ENCODE measurements at places on chromosomes 7 and 10.

GRCh38 chr10:32386623-32387260, 39.8 kb upstream of the EPC1 start:
- DNase-seq = no peak

DNA sequence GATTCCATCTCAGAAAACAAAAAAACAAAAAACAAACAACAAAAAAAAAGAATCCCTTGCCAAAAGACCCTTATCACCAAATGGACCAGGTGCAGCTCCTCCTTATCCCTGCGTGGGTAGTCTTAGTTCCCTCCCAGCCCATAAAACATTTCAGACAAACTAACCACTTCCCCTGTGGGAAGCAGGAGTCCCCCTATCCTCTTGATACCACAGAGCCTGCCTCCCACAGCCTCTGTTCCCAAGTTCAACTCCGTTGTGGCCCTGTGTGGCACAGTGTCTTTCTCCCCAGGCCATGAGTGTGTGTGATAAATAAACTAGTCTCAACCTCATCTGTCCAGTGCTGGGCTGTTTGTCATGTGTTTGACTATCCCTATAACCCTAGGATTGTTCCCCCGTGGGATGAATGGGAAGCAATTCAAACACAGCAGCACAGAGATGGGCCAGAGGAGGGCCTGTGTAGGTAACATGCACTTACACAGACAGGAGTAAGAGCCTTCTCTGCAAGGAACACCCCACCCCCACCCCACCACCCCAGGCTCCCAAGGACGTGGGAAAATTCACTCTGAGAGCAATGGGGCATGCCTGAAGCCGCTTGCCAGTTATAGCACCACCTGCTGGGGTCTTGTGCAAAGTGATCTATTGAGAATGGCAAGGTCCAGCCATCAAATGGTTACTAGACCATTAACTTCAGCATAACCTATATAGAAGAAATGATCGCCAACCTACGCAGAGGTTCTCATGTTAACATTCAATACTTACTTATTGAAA, 147.1 kb upstream of the GHITM start:
- peak; percentile 24 for DNase-seq

DNA sequence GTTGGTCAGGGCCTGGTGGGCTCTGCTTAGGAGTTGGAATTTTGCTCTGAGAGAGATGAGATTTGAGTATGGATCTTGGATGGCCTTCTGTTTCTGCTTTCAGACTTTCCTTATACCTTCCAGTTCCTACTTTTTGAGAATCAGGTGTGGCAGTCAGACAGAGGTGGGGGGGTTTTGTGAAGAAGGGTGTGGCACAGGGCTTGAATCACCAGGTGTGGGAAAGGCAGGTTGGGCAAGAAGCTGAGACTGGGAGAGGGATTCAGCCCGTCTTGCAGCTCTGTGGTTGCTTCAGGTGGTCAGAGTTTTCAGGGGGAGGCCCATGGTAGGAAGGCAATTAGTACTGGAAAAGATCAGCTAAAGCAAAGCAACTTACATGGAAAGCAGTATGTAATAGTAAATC, 340.2 kb downstream of the LRMDA start:
- no peak for DNase-seq

DNA sequence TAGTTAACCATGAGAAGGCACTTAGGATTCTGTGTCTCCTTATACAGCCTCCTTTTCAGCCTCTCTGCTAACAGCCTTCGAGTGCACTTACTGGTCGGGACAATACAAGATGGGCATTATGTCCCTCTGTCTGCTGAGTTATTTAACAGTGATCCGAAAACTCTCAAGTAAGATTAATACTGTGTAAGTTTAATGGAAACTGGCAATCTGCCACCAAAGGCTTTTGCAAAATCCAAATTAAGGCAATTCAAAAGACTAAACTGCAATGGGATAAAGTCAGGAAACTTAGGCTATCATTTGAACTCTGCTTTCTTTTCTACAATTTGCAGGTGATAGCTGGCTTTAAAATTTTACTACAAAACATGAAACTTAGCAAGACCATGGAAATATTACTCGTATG, 477.8 kb downstream of the TFEC start:
- DNase-seq = no peak

DNA sequence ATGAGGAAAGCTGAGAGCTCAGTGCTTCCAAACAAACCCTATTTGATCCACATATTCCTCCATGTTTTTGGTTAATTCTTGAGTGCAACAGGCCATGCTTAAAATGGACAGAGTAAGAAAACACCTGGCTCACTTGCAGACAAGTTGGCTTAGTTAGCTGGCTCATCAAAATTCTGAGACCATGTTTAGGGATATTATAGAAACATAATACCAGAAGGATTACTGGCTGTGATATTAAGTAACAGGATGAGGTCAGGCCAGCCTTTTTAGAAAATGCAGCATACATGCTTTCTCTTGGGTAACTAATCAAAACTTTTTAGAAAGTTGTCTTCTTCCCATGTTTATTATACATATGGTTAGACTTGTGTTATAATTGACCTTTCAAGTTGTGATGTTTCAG, 867.2 kb upstream of the LRRTM3 start:
- no peak for DNase-seq

GRCh38 chr7:36155811-36156361, 2.8 kb downstream of the EEPD1 start:
- peak; percentile 24 for DNase-seq

- DNase-seq = no peak
Observed at GRCh38 chr7:84950836-84951235, 236.0 kb downstream of the SEMA3D start.

DNA sequence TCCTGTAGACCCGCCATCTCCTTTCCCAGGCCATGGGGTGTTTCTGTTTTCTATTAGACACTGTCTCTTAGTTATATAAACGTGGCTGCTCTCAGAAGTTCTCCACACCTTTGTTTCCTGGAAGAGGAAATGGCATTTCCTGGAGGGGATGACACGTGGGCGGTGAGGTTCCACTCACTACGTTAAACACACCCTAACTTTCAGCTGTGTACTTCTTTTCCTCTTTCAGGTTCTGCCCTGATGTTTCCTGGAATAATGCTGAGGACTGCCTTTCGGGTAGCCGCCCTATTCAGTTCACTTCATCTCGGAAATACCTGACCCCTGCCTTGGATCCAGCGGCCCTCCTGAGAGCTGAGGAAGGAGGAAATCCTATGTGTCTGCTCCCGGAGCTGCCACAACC, 3.4 kb upstream of the PRKCQ start:
- DNase-seq = peak; percentile 79

DNA sequence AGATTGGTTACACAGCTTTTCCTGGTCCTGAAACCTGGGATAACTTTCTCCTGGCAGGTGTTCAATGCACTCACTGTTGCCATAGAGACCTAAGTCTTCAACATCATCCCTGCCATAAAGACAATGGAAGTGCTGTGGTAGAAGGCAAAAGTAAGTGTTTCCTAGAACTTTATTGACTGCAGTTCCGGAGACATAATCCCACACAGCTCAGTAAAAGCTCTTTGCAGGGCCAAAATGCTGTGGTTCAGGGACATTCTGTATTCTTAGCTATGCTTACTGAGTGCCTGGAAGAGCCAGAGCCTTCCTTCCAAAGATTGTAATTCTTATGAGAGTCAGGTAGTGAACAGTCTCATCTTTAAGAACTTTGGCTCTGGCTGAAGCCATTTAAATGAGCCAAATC, 5.3 kb downstream of the WIPF3 start:
- no peak for DNase-seq

DNA sequence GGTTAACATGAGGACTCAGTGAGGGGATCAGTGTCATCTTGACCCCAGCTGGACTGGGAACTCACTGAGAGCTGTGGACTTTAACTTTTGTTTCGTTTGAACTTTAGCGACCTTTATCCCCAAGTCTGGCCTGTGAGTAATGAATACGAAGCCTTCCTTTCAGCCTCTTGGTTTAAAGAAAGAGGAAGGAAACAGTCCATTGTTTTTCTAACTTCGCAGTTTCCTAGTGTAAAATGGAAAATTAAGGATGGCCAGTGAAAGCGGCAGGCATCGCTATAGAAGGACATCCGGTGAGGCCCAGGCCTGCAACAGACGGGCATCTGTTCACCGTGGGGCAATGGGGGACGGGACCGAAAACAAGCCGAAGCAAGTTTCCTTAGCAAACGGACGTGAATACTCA, 44.1 kb upstream of the ADO start:
- no peak for DNase-seq

- DNase-seq = no peak
Observed at GRCh38 chr7:66927348-66927948, 6.4 kb downstream of the TMEM248 start.

- DNase-seq = no peak
Observed at GRCh38 chr10:14023673-14024328, 306.9 kb downstream of the FRMD4A start.

DNA sequence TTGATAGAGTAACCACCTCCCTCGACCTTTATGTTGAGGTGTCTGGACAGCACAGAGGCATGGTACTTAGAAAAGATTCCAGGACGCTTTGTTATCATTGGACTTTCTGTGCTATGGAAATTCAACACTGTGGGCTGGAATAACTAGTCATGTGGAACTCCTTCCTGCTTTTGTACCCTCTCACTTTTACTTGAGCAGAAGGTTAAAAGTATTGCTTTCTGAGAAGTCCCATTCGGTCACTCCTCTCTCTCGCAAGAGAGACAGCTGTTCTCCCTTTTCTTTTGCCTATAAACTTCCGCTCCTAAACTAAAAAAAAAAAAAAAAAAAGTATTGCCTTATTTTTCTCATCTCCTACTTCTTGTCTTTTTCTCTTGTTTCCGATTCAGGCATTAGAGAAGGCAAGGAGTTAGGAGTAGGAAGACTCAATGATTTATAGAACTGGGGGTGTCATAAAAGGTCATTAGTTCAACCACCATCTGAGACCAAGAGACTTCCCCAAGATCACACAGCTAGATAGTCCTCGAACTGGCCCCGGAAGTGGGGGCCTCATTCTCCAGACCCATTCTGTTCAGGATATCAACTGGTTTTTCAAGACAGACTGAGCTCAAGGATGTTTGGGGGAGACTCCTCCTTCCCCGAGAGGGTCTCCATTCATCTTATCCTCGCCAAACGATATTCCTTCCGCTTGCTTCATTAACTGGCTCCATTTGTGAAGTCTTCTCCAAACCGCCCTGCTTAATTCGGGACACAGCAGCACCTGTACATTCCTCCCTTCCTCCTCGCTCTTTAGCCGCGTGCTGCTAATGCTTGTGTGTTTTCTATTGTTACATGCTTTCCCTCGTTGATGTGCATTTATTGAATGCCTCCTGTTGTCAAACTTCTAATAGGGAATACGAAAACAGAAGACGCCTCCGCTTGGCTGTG, 995 bp upstream of the INPP5F start:
- no peak for DNase-seq

GRCh38 chr10:30583778-30584415, 45.7 kb downstream of the LYZL2 start:
- DNase-seq = no peak

- DNase-seq = peak; percentile 22
Observed at GRCh38 chr10:75233444-75234016, 2.2 kb downstream of the COMTD1 start.

GRCh38 chr7:50214126-50214670, 90.3 kb upstream of the IKZF1 start:
- DNase-seq = peak; percentile 56

DNA sequence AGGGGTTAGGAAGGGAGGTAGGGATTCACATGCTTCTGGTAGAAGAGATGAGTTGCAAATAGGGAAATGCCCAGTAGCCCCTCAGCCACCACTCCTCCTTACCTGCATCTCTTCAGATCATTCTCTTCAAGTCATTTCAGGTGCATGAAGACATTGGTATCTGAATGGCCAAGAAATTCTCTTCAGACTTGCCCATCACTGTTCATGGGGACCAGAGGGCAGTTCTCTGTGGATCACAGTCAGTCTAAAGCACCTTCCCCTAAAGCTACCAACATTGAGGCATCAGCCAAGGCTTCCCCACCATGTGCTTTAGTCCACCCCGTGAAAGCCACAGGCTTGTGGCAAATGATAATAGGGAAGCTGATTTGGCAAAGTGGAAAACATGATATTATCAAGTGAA, 319.4 kb upstream of the ZNF32 start:
- no peak for DNase-seq

GRCh38 chr7:24717247-24717622, 40.0 kb downstream of the GSDME start:
- DNase-seq = no peak

GRCh38 chr7:32061346-32061745, 8.9 kb downstream of the PDE1C start:
- DNase-seq = no peak

GRCh38 chr10:9800571-9800970, 1217.1 kb upstream of the CELF2 start:
- DNase-seq = no peak

GRCh38 chr10:116160271-116160670, 112.7 kb downstream of the GFRA1 start:
- DNase-seq = no peak

DNA sequence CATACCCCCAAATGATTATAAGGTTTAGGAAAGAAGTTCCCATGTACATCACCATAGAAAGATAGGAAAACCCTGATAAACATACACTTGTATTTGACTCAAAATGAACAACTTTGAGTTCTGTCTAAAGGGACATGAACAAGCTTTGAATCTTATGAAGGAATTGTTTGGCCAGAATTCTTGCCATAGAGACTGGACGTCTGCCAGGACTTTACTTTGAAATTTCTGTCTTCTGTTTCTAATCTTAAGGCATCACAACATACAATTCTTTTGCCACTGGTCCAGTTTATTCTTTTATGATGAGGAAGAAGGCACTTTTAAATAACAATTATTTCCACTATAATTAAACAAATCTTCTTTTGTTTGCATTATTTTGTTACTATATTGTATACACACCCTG, 26.2 kb upstream of the CYP26C1 start:
- DNase-seq = no peak

GRCh38 chr7:155756322-155756721, 55.9 kb downstream of the SHH start:
- DNase-seq = no peak

DNA sequence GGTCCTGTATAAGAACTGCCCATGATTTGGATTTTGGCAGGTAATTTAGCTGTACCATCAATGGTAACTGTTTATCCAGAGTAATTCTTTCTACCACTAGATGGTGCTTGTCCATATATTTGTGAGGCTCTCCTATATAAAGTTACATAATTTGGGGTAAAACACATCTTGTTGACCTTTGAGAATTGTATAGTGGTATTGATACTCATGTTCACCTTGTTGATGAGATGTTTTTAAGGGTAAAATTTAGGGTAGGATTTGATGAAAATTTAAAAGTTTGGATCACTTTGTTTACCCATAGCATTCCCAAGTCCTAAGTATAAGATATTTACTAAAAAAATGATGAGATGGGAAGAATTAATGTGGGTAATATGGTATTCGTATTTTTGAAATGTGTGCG, 31.6 kb downstream of the ST7 start:
- DNase-seq = no peak

DNA sequence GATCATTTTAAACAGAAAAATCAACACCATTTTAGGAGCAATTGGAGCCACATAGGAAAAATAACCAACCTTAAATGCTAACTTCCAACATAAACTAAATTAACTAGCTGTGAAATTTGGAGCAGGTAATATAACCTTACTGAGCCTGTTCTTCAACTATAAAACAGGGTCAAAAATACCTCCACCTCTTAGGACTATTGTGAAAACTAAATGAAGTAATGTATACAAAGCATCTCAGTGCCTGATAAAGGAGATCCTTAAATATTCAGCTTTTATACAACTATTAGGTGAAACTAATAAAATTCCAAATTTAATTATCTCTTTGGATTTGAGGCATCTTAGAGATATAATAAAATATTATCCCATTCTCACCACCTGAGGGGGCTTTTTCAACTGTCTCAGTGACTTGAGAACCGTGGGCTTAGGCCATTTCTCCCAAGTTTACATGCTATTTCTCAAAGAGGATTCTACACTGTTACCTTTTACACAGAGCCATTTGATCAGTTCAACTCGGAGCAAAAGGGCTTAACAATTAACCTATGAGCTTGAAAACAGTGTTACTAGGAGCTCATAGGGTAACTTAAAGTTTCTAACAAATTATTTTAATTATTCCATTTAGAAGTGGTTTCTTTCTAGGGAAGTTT, 165.0 kb upstream of the ASAH2 start:
- no peak for DNase-seq

Measured in DND-41 (cell line).